ENCODE measurements at places on chromosomes 5 and 9.

GRCh38 chr5:37823433-37824152, 16.2 kb downstream of the GDNF start:
- no peak for DNase-seq

GRCh38 chr5:2639425-2639824, 112.1 kb downstream of the IRX2 start:
- DNase-seq: no peak

DNA sequence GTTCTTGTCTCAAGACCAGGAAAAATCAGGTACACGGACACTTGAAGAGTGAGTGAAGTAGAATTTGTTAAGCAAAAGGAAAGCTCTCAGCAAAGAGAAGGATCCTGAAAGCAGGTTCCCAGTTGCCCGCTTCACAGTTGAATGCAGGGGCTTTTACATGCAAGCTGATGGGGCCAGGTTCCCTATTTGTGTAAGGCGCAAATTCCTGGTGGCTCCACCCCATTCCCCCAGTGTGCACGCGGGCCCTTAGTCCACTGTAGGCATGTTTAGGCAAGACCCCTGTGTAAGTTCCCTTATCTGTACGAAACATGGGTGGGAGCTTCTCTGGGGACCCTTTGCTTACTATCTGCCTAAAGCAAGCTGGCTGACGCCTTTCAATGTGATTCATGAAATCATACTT, 2.7 kb upstream of the AGTPBP1 start:
- DNase-seq: no peak

- DNase-seq: no peak
These were observed 17.9 kb downstream of the FGF18 start for GRCh38 chr5:171437286-171437821.

- DNase-seq: no peak
These were observed 278.7 kb upstream of the KLF4 start for GRCh38 chr9:107768224-107768623.

GRCh38 chr5:50501491-50502228, 60.6 kb upstream of the EMB start:
- DNase-seq: no peak

- no peak for DNase-seq
These were observed 23.8 kb downstream of the SH3RF2 start for GRCh38 chr5:145960166-145960565.

DNA sequence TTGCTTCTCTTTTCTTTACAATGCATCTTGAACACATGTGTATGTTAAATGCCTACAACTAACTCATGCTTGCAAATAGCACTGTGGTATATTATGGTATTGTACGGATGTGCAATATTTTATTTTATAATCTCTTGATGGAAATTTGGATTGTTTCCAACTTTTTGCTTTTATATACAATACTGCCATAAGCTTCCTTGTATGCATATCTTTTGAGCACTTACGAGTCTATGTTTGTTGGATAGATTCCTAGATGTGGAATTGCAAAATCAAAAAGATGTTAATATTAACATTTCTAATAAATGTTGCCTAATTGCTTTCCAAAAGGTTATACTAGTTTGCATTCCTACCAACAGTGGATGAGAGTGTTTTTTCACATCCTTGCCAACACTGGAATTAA, 3.4 kb upstream of the GALNT12 start:
- DNase-seq: no peak

- DNase-seq: no peak
These were observed at the start of gene GNA14 for GRCh38 chr9:77648234-77649108. TSS of gene GNA14 (minus strand) at chr9:77648322. CDS start at chr9:77647793, 529 bp downstream.

Data from NCI-H524 treated with DMSO at 0.1 percent for 48 hours (cell line).